ENCODE measurements at places on chromosomes 16 and 17.
A peak's percentile ranks its signal among the peaks of the same experiment; 100 is the strongest.

DNA sequence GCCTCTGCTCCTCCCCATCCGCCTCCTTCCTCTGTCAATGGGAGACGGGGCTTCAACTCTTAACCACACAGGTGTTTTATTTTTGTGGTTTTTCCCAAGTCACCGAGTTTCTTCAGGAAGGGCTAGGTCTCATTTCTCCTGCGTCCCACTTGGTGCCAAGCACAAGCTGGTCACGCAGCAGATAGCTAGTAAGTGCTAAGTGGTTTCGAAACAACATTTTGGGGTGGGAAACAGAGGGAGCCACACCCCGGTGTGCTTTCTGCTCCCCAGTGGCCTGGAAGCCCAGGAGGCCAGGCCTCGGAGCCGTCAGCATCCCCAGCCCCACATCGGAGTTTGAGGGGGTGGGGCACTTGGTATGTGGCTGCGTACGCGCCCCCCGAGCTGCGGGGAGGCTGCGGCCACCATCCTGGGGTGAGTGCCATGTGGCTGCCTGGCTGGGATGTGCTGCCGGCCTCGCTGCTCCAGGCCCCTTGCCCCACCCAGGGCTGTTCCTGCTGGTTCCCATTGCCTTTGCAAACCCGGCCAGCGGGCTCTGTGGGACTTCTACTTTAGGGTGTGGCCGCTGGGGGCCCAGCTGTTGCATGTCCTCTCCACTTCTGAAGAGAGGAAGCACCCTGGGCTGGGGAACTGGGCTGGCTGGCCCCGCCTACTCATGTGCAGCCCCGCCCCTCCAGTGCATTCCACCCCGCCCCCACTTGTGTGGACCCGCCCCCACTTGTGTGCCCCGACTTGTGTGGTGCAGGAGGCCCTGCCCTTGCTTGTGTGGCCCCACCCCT lies 55.6 kb downstream of the BAIAP2 start:
- peak; percentile 65 for DNase-seq

- no peak for DNase-seq
Measured at GRCh38 chr17:27385626-27386025, 70.6 kb upstream of the KSR1 start.

GRCh38 chr17:33973491-33973890 lies 281.6 kb upstream of the CCL2 start:
- DNase-seq = no peak

GRCh38 chr16:24367186-24367710 lies 111.1 kb downstream of the CACNG3 start:
- DNase-seq = no peak

GRCh38 chr17:42422412-42422957 lies 571 bp downstream of the CAVIN1 start:
- DNase-seq = peak; percentile 59

GRCh38 chr17:17258998-17259397 lies 22.0 kb upstream of the FLCN start:
- no peak for DNase-seq

DNA sequence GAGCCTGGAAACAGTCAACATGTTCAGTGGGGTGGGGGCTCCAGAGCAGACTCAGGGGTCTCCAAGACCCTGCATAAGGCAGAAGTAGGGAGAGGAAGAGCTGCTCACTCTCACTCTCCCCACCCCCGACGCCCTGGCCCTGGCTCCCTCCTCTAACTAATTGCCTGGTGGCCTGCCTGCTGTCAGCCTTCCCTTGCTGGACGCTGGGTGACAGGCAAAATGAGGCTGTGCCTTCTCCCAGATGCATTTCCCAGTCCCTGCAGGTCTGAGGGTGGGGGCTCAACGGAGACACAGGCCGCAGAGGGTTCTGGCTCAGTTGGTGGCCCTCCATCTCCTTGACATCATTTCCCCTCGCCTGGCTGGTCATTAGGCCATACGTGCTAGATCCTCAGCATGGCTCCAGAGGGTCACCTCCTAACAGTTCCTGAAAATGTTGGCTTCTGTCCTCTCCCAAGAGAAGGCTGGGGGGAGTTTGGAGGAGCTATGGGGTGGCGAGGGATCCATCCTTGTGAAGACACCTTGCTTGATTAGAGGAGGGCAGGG lies 1.4 kb downstream of the FMNL1 start:
- DNase-seq = peak; percentile 27

- DNase-seq = no peak
Measured at GRCh38 chr17:69761011-69761410, 314.0 kb upstream of the KCNJ16 start.

GRCh38 chr16:81040842-81041241 lies 5.2 kb downstream of the ATMIN start:
- no peak for DNase-seq

DNA sequence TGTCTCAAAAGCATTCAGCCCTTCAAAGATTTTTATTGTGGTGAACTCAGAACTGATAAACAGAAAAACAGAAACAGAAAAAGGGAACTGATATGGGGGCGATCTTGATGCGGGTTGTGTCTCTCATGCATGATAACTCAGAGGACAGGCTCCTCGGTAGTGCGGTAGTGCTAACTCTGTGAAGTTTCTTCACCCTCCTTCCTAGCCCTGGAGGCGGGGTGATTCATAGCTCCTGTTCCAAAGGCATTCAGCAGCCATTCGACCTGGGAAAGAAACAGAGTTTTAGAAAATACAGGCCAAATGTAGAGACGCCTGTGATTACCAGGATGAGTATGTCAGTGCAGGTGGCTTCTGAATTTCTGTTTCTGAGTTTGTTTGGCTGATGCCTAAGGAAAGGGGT lies 5.5 kb upstream of the MAF start:
- no peak for DNase-seq

DNA sequence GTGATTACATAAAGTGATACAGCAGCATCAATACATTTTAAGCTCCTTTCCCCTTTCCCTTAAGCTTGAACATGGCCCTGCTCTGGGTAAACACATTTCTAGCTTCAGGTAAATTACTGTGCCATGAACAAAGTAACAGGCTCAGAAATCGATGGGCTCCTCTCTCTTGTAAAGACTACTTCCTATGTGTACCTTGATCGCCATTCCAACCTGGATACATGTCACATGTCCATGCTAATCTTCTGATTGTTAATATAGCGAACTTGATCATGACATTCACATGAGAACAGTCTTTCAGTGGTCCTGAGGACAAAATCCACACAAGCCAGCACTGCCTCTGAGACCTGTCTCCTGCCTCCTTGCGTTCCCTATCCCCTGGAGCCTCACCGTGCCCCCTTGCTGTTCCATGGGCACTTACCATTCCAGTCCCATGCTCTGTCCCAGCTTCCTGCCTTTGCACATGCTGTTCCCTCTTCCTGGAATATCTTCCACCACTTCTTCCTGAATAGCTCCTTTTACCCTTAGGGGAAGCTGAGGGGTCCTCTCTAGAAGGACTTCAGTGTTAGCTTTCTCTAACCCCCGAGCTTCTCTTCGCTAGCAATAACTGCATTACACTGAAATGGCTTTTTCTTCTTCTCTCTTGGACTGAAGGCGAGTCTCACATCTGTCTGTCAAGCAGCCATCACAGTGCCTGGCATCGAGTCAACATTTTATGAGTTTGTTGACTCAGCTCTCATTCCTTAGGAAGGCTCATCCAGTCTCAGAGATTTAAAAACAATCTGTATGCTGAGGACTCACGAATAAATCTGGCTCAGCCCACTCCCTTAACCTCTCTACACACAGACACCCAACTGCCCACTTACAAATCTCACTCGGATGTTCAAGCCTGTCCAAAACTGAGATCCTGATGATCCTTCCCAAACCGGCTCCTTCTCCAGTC lies 93.3 kb downstream of the ASIC2 start:
- DNase-seq = no peak

GRCh38 chr17:21288571-21289017 lies 4.1 kb downstream of the MAP2K3 start:
- DNase-seq = no peak

DNA sequence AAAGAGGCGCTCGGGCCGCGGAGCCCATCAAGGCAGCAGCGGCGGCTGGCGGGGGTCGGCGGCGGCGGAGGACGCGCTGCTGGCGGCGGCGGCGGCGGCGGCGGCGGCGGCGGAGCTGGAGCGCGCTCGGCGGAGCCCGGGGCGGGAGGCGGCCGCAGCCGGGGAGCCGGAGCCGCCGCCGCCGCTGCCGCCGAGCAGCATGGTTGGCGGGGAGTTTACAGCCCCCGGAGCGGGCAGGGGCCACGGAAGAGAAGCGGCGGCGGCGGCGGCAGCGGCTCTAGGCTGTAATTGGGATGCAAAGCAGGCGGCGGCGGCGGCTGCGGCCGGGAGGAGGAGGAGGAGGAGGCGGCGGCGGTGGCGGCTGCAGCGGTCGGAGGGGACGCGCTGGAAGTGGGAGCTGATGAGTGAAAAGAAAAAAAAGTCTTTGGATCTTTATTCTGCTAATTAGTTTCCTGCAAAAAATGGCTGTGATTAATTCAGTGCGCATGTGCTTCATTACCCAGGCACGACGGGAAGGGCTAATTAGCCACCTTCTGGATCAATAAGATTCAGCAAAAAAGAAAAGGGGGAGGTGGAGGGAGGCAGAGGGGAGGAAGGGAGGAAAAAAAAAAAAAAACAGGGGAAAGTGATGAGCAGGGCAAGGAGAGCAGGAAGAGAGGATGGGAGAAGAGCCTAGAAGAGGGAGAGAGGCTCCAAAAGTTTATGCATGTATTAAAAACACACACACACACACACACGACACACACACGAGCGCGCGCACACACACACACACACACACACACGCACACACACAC lies 10.9 kb upstream of the ZFHX3 start:
- DNase-seq = peak; percentile 43

- no peak for DNase-seq
Measured at GRCh38 chr17:38421171-38421841, 7.0 kb upstream of the ARHGAP23 start.
